ENCODE measurements at places on chromosomes 16 and 17. TPM values are rescaled to one million over a fixed set of nuclear protein-coding genes. Genes with fewer than 3 reads are reported as not detected.
A peak's percentile ranks its signal among the peaks of the same experiment; 100 is the strongest.

DNA sequence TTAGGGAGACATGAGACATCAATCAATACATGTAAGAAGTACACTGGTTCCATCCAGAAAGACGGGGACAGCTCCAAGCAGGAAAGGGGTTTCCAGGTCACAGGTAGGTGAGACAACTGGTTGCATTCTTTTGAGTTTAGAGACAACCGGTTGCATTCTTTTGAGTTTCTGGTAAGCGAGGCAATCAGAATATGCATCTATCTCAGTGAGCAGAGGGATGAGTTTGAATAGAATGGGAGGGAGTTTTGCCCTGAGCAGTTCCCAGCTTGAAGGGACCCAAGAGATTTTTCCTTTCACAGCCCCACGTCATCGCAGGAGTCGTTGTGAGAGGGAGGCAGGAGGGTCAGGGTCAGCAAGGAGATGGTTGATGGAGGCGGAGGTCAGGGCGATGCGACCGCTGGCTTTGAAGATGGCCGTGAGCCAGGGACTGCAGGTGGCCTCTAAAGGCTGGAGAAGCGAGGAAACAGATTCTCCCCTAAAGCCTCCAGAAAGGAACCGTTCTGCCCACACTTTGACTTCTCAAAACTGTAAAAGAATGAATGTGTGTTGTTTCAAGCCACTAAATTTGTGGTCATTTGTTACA lies 36.5 kb downstream of the IRF8 start:
- DNase-seq: no peak

- no peak for DNase-seq
Observed at GRCh38 chr17:10789694-10790271, 14.1 kb downstream of the TMEM238L start.

DNA sequence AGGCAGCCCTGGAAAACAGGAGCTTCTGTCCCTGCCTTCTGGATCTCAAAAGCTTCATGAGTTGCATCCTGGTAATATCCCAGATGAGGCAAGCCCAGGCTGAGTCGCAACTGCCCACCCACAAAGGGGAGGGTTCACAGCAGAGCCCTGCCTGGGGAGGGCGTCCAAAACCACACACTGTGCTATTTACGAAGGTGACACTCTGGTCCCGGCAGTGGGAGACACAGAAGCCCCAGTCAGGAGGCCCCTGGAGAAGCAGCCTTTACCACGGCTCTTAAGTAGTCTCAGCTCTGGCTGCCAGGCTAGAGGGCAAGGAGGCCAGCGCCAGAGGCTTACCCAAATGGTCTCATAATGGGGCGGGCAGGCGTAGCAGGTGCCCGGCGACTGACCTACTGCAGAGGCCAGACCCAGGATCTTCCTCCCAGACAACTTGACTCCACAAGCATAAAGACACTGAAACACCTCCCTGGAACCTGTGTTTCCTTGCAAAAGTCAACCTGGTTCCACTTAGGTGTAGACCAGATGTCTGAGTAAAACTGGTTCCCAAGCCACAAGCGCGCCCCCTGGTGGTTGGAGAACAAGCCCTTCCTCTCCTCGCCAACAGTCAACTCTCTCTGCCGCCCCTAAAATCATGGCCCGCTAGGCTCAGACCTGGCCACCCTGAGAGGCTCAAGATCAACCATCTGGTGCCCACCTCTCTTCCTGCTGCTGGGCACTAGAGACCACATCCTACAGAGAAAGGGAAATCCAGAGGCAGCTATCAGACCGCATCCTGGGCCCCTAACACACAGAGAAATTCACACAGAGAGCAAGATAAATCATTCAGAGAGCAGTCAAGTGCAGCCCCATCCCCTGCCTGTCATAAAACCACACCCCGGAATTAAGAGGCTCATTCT lies 5.2 kb downstream of the AXIN2 start:
- DNase-seq: peak; percentile 21

- no peak for DNase-seq
Observed at GRCh38 chr17:17933775-17934174, 38.4 kb downstream of the TOM1L2 start.

DNA sequence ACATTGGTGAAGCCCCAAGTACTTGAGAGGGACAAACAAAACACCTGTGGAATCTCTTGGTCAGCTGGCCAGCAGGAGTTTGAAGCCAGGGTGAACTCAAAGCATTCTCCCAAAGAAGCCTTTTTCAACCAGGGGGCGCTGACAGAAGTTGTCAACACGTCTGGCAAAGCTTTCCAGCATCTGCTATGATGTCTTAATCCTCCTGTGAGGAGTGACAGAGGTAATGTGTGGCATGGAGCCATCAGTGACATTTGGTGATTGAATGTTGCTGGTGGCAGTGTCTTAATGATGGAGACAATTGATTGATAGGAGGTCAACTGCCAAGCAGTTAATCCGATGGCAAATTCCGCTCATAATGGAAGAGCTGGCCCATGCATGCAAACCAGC lies 257.6 kb upstream of the HSBP1 start:
- DNase-seq: no peak

DNA sequence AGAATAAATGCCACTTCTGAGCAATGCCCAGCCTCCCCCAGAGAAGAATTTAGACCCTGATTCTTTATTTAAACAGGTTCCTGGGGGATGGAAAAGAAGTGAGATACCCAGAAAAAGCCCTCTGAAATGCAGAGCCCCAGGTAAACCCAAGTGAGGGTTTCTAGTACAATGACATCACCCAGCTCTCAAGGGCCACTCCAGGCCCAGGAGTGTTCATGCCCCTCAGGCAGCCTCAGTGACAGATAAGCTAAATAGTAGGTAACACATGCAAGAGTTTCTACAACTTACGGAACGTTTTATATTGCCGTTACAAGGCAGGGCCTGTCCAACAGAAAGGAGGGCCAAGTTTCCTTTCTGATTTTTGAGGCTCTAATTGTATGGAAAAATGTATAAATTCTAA lies 683.7 kb upstream of the SALL1 start:
- no peak for DNase-seq

- DNase-seq: no peak
Observed at GRCh38 chr17:44350733-44351226, 5.7 kb downstream of the GRN start.

DNA sequence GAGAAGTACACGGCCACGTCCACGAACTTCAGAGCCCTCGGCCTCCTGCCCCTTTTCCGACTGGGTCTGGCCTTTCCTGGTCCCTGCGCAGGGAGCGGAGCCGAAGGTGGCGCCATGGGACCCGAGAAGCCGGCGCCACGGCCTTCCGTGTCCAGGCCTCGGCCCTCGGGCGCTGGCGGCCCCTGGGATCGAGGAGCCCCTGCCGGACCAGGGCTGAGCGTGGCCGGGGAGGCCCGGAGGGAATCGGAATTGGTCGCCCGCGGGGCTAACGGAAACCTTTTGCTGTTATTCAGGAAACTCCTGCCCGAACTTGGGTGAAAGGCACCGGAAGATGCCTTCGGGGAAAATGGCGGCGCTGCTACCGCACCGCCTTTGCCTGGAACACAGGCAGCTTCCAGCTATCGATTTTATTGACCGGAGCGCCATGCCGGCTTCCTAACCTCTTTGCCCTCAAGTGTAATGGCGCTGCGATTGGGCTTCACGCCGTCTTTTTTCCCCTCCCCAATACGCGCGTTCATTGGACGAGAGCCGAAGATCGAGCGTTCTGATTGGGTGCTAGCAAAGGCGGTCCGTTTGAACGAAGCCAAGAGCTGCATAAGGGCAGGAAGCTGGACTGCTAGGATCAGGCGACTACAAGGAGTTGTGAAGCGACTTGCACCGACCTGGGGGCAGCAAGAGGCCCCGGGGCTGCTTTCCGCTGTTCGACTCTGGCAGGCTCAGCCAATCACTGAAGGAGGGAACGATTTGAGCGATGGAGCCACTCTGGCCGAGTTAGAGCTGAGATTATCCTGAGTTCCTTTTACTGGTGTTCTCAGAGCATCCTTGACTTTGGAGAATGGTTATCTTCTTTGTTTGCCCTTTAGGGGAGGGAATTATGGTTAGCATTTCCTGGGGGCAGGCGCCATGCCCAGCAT lies at the start of gene ZNF689:
TSS of gene ZNF689 (minus strand) at position 464 of the 914 bp plus-strand sequence. CDS start at position 116, 348 bp downstream.
- DNase-seq: peak; percentile 82

DNA sequence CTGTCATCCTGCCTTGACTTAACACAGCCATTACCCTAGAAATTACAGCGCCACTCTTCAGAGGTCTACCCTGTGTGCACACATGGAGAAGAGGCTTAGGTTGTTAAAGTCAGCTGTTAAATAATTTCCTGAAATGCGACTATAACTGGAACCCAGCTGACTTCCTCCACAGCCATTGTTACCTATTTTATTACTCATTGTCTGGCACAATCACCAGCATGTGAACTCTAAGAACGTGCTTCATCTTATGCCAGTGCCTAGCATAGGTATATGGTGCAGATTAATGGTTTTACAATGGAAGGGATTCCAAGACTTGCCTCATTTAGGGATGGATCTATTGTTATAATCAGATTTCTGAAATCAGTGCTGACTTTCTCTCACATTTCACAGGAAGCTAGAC lies 11.9 kb downstream of the RDM1 start:
- DNase-seq: no peak

DNA sequence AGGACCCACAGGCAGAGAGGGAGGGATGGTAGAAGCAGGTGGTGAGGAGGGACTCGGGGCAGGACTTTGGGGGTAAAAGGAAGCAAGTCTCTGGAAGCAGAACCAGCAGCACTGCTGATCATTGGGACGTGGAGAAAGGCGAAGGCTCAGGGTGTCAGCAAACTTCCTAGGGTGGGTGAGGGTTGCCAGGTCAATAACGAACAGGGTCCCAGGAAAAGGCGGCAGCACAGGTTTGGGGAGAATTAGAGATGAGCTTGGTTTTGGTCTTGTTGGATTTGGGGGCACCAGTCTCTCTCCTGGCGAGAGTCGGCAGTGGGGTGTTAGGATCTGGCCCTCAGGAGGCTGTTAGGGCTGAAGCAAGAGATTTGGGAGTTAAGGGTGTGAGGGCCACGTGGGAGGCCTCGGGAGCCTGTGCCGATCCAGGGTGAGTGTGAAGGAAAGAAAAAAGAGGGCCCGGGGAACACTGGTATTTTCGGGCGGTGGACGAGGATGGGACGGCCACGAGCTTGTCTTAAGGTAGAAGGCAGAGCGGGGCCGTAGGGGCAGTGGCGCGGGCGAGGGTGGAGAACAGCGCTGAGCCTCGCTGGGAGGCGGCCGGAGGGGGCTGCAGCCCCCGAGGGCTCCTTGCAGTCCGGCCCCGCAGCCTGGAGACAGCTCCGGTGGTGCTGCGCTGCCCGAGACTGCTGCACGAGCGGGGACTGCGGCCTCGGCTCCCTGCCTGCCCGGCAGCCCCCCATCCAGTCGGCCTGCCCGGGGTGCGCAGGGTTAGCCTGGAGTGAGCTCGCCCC lies 765 bp upstream of the ADORA2B start:
- no peak for DNase-seq

- DNase-seq: no peak
Observed at GRCh38 chr17:81018044-81018802, 16.7 kb upstream of the BAIAP2 start.

GRCh38 chr17:31269036-31269577 lies 27.9 kb downstream of the OMG start:
- no peak for DNase-seq

DNA sequence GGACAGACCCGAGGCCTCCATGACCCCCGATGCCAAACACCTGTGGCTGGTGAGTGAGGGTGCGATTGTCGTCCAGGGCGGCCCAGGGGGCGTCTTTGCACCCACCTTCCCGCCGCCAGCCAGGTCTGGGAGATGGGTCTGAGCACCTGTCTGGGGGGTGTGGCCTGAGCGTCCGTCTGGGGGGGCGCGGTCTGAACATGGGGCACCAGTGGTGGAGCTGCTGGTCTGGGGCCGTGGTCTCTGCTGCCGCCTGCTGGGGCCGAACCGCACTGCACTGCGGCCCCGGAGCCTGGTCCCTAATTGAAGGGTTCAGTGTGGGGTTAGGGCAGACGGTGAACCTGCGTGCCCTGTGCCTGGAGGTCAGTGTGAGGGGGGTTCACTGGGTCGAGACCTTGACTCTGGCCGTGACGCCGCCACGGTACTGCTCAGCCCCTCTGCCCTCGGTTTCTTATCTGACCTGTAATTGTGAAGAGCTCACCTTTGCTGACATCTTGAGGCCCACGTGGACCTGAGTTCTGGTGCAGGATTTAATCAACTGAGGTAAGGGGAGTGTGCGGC lies 12.6 kb upstream of the TCF25 start:
- DNase-seq: no peak

- no peak for DNase-seq
Observed at GRCh38 chr17:10051112-10051511, 146.0 kb upstream of the RCVRN start.

DNA sequence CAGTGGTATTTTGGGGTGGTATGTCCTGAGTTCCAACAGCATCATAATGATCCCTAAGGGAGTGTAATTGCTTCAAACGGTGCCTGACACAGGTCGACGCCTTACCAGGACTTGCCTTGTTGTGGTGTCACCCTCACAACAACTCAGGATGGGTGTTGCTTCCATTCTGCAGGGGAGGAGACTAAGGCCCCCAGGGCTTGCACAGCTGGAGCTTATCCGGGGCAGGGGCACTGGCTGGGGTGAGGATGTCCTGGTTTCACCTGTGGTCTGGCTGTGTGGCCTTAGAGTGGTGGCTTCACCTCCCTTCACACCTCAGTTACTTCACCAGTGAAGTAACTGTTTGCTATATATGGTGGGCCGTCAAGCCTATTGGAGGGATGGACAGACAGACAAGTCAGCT lies 23.3 kb downstream of the LLGL2 start:
- DNase-seq: no peak

DNA sequence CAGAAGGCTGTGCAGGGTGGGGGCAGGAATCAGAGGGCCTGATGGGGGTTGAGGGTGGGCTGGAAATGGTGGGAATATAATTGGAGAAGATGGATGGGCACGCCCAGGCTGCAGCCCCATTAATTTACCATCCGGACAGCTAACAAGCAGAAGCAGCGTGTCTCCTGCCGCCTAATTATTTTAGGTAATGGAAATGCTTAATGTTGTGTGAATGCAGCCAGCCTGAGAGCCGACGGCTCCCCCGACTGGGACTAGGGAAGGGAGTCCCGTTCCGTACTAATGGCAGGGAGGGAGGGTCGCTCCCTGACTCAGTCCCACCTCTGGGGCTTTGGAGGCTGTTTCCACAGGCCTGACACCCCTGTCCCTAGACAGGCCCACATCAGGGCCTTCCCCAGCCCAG lies 4.7 kb upstream of the OVCA2 start:
- no peak for DNase-seq

- DNase-seq: no peak
Observed at GRCh38 chr17:50594128-50594823, 33.8 kb downstream of the CACNA1G start.

- DNase-seq: no peak
Observed at GRCh38 chr17:29342158-29342765, 47.9 kb upstream of the TAOK1 start.

TPSG1 gene
- polyA plus RNA-seq: not detected

FGF11 gene
- 30.4 TPM for polyA plus RNA-seq

TPSD1 gene
- polyA plus RNA-seq: not detected

TOB1 gene
- 59.5 TPM for polyA plus RNA-seq

HOXB5 gene
- polyA plus RNA-seq: not detected

SMIM5 gene
- polyA plus RNA-seq: 0.15 TPM
